ENCODE measurements at places on chromosomes 7 and 10.

DNA sequence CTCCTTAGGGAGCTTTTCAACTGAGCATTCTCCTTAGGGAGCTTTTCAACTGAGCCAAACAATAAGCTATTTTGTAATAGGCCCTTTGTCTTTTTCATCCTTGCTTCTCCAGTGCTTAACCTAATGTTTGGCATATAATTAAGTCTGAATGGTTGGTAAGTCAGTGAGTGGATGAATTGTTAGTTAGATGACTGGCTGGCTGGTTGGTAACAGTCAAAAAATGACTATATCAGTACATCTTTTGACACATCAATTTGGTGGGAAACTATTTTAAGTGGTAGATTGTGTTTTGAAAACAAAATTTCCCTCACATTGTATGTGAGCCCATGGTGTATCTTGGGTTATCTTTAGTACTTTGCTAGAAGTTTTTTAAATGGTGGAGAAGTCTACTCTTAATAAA, 16.4 kb downstream of the ING3 start:
- DNase-seq = no peak

- no peak for DNase-seq
Measured at GRCh38 chr7:155305231-155305904, 7.7 kb downstream of the INSIG1 start.

DNA sequence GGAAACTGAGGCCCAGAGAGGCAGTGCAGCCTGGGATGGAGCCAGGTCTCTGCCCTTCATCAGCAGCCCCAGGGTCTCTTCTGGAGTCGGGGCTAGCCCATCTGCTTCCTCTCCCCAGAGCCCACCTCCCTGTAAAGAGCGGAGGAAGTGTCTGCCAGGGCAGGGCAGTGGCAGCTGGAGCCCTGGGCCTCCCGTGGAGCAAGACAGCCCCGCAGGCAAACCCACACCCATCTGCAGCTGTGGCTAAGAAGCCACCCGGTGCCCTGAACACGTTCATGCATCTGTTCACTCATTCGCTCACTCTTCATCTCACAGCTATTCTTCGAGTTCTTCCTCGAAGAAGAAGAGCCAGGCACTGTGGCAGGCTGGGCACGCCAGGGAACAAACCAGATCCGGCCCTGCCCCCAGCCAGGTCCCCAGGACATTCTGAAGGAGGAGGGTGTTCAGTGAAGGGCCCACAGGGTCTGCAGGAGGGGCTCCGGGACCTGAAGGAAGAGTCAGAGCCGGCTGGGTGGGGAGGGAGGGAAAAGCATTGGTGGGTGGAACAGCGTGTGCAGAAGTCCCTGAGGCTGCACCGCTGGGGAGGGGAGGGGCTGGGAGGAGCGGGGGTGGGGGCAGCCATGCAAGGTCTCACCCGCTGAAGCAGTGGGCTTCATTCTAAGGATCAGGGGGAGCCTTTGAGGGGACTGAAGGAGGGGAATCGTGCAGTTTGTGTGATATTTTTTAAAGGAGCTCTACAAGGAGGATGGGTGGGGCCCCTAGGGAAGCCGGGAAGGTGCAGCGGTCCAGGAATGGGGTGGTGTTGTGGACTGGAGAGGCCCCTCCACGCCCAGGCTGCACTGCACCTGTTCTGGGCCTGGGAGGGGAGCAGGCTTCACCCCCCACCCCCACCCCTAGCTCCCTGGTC, 99.1 kb downstream of the UNCX start:
- DNase-seq = no peak

DNA sequence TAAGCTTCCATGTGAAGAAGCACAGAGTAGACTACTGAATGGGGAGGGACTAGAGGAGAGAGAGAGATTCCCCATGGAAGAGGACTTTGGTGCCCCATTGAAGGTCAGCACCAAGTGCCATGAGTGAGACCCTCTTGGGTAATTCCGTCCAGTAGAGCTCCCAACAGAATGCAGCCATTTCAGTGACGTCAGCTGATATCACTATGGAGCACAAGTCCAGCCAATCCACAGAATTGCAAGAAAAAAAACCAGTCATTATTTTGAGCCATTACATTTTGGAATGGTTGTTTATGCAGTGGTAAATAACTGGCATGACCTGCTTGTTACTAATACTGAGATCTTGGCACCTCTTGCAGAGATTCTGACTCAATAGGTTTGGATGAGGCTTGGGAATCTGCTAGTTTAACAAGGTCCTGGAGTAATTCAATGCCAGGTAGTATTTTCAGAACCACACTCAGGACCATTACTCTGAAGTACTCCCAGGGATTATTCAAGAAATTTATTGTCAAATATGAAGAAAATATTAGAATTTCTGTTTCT, 52.6 kb upstream of the SP8 start:
- DNase-seq = no peak

DNA sequence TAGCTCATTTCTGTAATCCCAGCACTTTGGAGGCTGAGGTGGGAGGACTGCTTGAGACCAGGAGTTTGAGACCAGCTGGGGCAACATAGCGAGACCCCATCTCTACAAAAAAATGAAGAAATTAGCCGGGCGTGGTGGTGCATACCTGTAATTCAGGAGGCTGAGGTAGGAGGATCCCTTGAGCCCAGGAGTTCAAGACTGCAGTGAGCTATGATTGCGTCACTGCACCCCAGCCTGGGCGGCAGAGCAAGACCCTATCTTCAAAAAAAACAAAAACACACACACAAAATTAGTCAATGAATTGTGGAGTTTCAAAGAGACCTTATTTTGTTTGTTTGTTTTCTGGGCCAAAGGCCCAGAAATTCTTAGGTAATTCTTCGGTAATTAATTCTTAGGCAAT, 110.0 kb downstream of the CUX1 start:
- no peak for DNase-seq

DNA sequence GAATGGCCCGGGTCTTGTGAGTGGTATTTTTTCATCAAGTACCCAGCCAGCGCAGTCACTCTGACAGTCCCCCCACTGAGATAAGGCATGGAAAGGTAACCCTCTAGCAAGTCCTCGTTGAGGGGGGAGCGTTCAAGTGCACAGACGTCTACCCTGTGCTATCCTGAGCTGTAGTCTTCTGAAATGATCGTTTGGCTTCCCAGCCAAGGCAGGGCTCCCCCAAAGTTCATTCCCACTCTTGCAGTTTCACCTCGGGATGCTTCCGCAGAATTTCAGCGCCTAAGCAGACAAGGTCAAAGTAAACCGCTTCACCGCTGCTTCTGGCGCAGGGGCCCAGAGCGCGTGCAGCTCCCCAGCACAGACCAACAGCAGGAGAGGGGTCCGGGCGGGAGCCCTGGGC, 1.8 kb downstream of the INSYN2A start:
- DNase-seq = no peak

GRCh38 chr7:68712956-68713495, 885.2 kb upstream of the AUTS2 start:
- no peak for DNase-seq

DNA sequence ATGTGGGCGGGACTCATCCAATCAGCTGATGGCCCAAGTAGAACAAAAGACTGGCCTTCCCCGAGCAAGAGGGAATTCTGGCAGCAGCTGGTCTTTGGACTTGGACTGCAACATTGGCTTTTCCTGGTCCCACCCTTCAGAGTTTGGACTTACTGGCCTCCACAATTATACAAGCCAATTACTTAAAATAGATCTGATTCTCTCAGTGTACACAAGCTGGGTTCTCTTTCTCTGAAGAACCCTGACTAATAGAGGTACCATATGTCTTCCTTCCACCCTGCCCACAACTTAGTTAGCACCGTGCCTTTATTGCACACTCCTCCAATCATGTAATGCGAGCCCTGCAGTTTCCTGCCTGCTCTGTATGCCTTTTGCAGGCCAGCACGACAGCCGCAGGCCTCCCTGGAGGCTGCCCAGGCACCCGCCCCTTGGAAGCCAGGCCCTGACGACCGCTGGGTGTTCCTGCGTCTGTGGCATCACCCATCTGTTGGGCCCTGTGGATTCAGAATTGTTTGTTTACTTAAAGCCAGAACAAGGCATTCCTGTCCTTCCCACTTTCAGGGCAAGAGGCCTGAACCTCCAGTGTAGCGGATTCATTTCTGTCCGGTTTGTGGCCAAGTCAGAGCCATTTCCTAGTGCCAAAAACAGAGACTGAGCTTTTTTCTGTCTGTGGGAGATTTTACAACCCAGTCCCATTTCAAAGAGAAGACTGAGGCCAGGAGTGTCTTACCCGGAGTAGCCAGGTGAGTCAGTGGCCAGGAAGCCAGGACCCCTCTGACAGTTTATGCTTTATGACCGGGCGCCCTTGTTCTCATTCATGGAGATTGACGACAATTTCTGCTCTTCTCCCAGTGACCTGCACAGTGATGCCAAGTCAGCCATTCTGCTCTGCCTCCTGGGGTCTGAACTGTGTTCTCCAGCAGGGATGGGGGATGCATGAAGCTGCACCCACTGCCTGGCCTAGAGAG, 968 bp upstream of the INMT start:
- DNase-seq = no peak

DNA sequence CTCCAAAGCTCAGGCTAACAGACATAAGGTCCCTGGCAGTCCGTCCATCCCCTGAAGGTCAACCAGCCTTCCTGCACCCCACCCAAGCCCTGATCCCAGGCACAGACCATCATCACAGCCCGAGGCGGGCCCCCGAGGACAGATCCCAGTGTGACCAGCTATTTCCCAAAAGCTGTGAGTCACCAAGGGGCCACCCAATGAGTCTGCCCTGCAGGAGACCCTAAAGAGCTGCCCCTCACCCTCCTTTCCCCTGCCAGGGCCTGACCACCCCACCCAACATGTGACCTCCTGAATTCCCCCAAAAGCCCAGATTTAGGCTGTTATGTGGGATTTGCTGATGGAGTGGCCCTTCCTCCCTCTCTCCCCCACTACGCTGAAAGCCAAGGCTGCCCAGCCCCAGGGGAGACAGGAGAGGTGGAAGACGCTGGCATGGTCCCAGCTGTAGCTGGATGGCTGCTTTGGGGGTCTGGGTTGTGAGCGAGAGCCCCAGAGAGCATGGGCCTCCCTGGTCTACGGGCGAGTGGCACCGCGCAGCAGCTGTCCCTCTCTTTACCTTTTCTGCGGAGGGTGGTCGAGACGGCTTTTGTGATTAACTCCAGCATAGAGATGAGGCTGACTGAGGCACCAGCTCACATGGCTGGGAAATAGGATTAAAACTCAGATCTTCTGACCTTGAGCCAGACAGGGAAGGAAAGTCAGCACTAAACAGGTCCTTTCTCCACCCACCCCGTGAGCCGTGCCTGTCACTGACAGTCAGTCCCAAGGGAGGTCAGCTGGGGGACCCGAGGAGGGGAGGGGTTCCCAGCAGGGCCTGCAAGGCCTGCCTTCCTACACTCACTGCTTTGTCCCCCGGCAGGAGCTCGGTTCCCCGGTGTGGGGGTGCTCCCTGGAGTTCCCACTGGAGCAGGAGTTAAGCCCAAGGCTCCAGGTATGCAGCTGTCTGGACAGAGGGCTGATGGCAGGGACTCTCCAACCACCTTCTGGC, 16.7 kb downstream of the ELN start:
- DNase-seq = no peak

DNA sequence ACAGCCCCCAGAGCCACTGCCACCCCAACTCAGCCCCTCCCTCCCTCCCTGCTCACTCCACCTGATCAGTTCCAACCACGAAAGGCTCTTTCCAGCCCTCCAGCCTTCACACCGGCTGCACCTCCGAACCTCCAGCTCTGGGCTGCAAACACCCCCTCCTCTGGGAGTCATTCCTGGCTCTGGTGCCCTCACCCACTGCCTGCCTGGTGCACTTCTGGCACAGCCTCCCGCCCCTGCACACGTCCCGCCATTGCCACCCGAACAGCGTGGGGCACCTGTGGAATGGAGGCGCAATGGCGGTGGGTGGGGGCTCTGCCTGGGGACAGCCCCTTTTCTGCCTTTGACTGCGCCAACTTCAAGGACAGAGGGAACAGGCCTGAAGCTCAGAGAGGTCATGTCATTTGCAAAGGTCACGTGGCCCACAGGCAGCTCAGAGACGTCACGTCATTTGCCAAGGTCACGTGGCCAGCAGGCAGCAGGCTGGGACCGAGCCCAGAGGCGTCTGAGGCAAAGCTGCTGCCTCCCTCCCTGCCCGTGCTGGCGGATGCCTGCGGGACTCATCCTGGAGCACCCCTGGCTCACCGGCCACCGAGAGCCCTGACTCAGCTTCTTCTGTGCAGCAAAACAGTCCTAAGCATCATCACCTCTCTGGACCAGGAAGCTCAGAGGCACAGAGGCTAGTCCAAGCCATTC, 76.0 kb upstream of the DNAAF5 start:
- DNase-seq = no peak

GRCh38 chr7:99112097-99112496, 31.8 kb downstream of the SMURF1 start:
- DNase-seq = no peak

DNA sequence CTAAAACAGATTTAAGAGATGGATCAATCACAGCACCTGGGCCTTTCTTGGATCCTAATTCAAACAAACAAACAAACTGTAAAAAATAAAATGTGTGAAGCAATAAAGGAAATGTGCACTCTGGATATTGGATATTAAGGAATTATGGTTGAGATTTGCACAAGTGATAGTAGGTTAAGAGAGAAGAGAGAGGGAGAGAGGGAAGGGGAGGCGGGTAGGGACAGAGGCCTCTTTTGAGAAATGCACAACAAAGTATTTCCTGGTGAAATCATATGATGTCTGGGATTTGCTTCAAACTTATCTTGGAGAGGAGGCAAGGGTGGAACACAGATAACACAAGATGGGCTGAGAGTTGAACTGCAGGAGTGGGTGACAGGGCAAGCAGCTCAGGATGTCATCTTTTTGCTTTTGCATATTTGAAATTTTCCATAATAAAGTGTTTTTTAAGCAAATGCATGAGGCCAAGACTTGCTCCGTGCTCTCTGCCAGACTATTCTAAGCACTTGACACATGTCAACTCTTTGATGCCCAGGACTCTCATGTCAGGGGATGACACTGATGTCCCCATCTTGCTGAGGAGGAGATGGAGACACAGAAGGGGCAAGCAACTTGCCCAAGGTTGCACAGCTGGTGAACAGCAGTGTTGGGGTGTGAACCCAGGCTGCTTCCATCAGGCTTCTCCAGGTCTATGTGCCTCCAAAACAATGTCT, 9.1 kb upstream of the AEBP1 start:
- no peak for DNase-seq

- DNase-seq = no peak
Measured at GRCh38 chr7:19410106-19410505, 264.9 kb upstream of the FERD3L start.

GRCh38 chr10:114974625-114975024, 36.6 kb downstream of the TRUB1 start:
- no peak for DNase-seq

DNA sequence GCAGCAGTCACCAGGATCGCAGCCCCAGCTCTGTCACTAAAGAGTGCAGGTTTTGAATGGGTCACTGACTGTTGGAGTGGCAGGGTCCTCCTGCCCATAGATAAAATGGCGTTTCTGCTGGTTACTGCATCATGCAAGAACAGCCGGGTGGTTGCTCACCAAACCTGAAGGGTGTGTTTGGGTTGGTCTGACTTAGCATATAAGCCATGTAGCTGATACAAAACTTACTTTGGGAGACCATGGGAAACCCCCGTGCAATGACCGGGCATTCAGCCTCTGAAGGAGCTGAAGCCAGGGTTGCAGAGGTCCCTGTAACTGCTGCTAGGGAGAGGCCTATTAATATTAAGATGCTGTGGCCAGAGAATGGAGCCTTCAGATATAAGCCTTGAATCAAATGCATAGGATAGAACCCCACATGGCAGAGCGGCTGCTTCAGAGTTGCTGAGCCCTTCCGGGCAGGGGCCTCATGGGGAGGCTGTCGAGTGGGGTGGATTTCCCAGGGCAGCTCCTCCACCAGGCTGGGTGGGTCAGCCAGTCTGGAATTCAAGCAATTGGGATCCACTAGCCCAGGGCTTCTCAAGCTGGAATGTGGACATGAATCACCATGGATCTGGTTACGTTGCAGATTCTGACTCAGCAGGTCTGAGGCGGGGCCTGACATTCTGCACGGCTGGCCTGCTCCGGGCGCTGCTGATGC, 70.9 kb upstream of the CTBP2 start:
- DNase-seq = no peak

GRCh38 chr7:41035794-41036193, 667.1 kb downstream of the INHBA start:
- DNase-seq = no peak
